ENCODE measurements at places on chromosomes 6 and 20.

DNA sequence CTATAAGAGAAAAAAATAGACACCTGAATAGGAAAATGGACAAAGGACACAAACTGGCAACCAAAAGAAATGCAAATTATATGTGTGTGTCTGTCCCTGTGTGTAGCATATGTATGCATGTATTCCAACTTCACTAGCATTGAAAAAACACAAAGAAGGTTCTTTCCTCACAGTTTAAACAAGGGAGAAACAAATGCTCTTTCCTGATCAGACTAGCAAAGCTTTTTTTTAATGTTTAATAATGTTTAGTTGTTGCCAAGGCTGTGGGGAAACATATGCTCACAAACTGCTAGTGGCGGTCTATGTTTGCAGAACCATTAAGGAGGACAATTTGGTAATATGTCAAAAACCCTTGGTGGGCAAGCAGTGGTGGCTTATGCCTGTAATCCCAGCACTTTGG is 22.4 kb downstream of the SMLR1 start:
- no peak for DNase-seq

DNA sequence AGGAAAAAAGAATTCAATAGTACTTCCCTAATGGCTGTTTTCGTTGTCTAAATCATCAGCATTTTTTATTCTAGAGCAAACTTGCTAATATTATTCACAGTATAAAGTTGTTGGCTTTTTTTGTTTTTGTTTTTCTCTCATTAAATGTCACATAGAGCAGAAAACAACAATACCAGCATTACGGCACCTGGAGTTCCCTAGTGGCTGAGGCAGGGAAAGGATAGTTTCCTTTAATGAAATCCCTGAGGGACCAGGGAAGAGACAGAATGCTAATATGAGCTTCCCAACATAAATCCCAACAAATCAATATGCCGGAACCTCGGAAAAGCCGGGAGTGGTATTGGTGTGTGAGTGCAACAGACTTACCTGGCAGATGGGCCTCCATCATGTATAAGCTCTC is 235.2 kb upstream of the ASCC3 start:
- no peak for DNase-seq

- no peak for DNase-seq
These were observed 91.8 kb upstream of the NHSL1 start for GRCh38 chr6:138590796-138591709.

GRCh38 chr20:38132910-38133501 is 32.1 kb downstream of the TGM2 start:
- no peak for DNase-seq

DNA sequence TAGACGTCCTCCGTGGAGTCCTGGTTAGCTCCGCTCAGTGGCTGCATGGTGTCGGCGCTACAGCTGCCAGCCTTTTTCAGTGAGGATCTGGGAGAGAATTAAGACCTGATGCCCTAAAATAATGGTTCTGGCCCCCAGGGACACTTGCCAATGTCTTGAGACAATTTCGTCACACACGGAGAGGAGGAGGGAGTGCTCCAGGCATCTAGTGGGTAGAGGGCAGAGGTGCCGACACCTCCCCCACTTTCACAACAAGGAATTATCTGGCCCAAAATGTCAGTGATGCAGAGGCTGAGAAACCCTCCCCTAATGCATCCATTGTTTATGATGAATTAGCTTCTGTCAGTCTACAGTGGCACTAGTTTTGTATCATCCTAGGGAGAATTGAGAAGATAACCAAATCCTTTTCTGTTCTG is 24.4 kb downstream of the TMEM181 start:
- no peak for DNase-seq

DNA sequence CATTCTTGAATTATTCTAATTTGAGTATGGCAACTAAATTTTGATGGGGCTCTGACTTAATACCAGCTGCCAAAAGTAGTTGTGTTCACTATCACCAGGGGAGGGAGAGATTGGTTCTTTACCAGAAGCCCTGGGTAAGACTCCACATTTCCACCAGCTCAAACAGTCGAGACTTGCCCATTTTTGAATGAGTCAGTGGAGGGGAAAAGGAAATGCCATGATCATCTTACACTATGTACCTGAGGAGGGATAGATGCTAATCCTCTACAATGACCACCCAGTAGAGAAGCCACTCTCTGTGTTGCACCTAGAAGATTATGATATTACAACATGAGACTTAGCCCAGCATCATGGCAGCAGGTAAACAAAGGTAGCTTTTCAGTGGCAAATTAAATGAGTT is 77.0 kb upstream of the SGK1 start:
- no peak for DNase-seq
